Activated CD8-positive, alpha-beta memory T cell treated with anti-CD3 and anti-CD28 coated beads, Interleukin-2, amount 10 ng/mL, durations not matched to agents 7 days and 5 days (primary cell): ENCODE measurements at places on chromosomes 1 and 21. TPM values are rescaled to one million over a fixed set of nuclear protein-coding genes. Genes with fewer than 3 reads are reported as not detected.

The AVPR1B gene
- not detected for total RNA-seq

The DSTYK gene
- 8.7 TPM for total RNA-seq

The LAPTM5 gene
- 386 TPM for total RNA-seq

The HSD3B1 gene
- total RNA-seq, result not detected

The TMPRSS15 gene
- total RNA-seq, result not detected

The HSD3B2 gene
- not detected for total RNA-seq

The HES2 gene
- not detected for total RNA-seq

The ACKR1 gene
- not detected for total RNA-seq
